ENCODE measurements at places on chromosomes 3 and 15. TPM values are rescaled to one million over a fixed set of nuclear protein-coding genes. Genes with fewer than 3 reads are reported as not detected.

The GOLGA8Q gene
- polyA plus RNA-seq: 1.1 TPM

The IMPDH2 gene
- polyA plus RNA-seq: 207 TPM

DNA sequence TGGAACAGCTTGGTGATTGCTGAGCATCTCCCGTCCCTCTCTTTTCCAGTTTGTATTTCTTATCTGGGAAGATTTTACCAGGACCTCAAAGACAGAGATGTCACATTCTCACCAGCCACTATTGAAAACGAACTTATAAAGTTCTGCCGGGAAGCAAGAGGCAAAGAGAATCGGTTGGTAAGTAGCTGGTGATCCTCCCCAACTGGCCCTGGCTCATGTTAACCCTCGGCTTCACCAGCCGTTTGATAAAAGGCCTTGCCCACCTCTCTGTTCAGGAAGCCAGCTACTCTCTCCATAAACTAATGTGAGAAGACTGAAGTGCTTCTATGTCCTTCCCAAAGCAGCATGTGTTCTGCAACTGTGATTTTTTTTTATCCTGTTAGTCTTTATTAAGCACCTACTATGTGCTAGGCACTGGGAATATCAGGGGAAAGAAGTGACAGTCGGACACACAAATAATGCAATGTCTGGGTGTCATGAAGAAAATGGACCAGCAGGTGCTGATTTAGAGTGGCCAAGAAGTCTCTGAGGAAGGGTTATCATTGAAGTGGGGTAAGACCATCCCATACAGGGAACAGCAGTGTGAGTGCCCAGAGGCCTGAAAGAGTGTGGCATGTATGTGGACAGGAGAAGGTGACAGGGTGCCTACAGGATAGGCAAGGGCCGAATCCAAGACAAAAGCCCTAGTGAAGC, 1.2 kb downstream of the MANF start:
- no peak for DNase-seq

- DNase-seq: no peak
Measured at GRCh38 chr3:16309558-16309957, 44.5 kb downstream of the OXNAD1 start.

DNA sequence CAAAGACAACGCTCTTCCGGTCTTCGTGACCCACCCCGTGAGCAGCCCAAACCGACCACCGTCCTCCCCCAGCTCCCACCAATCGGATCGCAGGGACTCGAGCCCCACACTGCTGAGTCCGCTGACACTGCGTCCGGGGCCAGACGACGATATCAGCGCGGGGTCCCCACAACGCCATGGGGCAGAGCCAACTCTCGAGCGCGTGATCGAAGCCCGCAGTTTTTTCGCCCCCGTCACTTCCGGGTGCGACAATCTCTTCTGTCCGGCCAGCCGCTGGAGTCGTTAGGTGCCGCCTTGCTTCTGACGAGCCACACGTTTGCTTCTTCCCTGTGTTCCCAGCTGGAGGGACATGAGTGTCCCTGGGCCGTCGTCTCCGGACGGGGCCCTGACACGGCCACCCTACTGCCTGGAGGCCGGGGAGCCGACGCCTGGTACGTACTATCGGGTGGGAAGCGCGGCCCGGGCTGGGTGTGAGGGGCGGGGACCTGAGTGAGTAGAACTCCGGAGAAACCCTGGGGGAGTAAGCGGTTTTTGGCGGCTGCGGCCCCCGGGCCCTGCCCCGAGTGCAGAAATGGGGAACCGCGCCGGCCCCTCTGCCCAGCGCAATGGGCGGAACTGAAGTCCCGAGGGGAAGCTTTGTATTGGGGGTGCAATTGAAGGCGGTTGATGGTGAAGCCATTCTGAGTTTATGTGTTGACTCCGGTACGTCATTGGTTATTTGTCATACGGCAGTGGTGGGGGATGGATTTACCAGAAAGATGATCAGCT, at the start of gene BLOC1S6:
Gene BLOC1S6 (plus strand): TSS at position 285 of the 768 bp plus-strand sequence. CDS start 65 bp downstream, at position 350.
- DNase-seq: peak; percentile 84

GRCh38 chr3:14980689-14981088, 33.3 kb downstream of the NR2C2 start:
- DNase-seq: no peak

GRCh38 chr15:45402955-45403877, 24.9 kb upstream of the GATM start:
- no peak for DNase-seq

- no peak for DNase-seq
Measured at GRCh38 chr15:62453981-62454380, 288.9 kb upstream of the C2CD4B start.

GRCh38 chr3:132004571-132004970, 30.2 kb downstream of the CPNE4 start:
- no peak for DNase-seq

The MEX3B gene
- polyA plus RNA-seq: 17.1 TPM

The SEMA5B gene
- polyA plus RNA-seq: 28.5 TPM

The CSPG5 gene
- polyA plus RNA-seq: 1.4 TPM

DNA sequence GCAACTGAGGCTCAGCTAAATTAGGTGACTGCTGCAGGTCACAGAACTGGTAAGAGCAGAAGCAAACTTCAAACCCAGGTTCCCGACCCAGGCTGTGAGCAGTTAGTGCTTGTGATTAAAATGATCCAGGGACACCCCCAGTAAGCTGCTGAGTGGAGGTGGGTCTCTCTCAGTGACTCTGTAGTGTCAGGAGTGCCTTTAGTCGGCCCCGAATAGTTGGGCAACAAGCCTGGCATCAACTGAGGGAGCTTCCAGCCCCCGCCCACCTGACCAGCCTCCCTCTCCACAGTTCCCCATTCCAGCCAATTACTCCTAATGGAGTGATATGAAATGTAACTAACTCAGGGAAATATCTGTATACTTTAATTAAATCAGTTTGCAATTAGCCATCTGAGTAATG, 168.0 kb upstream of the SMAD3 start:
- DNase-seq: no peak

The GLDN gene
- polyA plus RNA-seq: 0.29 TPM

GRCh38 chr3:23481616-23482278, 278.6 kb downstream of the UBE2E2 start:
- DNase-seq: no peak

DNA sequence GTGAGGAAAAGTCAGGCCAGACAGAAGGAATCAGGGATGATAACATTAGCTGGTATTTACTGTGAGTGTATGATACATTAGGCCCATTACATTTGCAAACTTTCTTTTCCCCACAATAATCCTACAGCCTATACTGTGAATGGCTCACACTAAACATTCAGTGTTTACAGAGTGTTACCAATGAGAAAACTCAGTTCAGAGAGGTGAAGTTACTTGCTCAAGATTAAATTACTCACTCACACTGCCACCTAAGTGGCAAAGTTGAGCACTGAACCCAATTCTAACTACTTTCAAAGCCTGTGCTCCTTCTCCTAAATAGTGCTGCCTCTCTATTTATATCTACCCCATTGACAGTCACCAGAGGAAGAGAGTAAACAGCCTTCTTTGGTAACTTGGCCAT, 8.5 kb downstream of the XPC start:
- DNase-seq: no peak

The TMEM40 gene
- 1.1 TPM for polyA plus RNA-seq

The TICRR gene
- 8.6 TPM for polyA plus RNA-seq

DNA sequence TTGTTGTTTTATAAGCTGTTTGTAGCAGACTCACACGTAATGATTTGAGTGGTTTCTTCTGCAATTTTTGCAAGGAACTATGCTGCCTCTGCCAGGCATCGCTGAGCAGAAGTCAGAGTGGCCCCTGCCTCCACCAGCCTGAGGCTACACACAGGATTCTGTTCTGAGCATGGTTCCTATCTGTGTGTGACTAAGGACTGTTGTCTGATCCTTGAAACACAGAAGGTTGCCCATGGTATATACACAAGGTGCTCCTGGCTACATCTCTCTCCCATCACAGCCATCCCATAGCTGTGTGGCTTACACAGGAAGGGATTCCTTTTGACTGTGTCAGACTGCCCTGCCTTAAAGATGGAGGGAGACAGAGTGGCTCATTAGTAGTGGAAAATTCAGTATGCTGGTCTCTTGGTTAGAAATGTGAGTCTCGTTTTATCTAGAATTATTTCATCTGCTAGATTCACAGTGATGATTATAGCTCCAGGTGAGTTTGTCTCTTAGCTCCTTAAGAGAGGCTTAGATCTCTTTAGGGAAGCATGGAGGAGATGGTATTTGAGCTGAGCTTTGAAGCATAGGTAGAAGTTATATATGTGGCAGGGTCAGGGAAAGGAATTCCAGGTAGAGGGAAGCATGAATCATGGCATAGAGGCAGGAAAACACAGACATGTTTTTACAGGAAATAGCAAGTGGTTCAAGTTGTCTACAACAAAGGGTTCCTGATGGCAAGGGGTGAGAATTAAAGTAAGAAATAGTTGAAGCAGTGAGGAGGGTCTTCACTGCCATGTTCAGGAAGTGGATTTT, 37.5 kb downstream of the SNAPC5 start:
- DNase-seq: no peak

The RTP3 gene
- polyA plus RNA-seq: not detected

DNA sequence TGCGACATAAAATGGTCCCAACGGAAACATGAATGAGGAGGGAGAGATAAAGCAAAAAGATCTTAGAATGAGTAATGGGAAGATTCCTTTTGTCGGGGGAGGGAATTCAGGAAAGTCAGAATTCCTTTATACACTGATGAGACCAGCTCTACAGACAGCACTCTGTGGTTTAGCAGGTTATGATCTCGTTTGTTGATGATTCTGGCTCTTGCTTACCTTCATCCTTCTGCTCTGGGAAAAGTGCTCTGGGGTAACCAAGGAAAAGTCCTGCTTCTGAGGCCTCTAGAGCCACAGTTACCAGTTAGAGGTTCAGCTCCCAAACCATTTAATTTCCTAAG, 150.7 kb upstream of the NR2E3 start:
- DNase-seq: no peak

DNA sequence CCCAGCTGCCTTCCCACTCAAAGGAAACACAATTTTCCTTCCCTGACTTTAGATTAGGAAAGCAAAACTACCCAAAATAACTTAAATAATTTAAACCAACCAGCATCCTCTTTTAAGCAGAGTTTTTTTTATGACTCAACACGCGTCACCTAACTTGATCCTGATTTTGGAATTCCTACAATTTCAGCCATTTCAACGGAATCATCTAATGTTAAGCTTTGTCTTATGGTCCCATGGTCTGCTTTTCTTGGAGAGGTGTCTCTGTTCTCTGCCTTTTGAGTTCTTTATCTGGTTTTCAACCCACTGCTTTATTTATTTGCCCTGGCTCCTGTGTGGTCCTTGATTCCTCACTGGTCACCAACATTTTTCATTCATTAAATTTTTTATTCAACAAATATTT, 219.2 kb upstream of the ARHGEF26 start:
- no peak for DNase-seq
